Mesendoderm (in vitro differentiated cells): ENCODE measurements at places on chromosomes 7 and 10.

DNA sequence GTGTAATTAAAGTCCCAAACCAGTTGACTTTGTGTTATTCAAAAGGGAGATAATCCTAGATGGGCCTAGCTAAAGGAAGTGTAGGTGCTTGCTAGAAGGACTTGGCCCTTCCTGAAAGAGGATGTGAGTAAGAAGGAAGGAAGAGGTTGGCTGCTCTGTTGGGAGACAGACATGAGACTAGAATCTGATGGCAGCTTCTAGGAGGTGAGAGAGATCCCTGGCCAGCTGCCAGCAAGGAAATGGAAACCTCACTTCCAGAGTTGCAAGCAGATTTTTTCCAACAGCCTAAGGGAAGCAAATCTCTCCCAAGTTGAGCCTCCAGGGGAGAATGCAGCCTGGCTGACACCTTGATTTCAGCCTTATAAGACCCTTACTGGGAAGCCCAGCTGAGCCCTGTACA lies 368.4 kb upstream of the ZMIZ1 start:
- DNase-seq: no peak

GRCh38 chr10:129411772-129412171 lies 55.3 kb upstream of the MGMT start:
- no peak for DNase-seq

- no peak for DNase-seq
Measured at GRCh38 chr7:127870231-127870907, 160.9 kb downstream of the LRRC4 start.

- no peak for DNase-seq
Measured at GRCh38 chr7:83613232-83613631, 35.7 kb downstream of the SEMA3E start.

DNA sequence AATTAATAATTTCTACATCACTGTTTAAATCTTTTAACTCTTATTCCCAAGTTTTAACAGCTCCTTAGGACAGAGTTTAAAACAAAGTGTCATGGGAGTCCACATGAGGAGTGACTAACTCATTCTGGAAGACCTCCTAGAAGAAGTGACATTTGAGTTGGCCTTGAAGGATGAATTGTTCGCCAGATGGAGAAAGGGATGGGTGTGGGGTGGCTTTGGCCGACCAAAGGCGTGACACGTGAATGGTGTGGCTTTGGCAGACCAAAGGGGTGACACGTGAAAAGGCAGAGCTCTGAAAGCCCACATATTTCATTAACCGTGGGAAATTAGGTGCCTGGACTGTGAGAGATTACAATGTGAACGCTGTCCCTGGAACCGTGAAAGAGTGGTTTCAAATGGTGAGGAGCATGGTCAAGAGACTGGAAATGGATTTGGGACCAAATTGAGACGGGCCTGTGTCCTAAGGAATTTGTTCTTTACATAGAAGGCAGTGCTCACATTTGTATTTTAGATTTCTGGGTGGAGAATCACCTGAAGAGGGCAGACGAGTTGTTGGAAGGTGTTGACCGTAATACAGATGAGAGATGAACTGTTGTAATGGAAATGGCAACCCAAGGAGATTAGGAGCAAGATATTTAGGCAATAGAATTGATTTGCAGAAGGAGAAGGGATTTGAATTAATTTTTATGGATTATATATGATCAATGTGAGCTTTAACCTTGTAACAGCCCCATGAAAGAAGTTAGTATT lies 228.1 kb downstream of the BICC1 start:
- no peak for DNase-seq

DNA sequence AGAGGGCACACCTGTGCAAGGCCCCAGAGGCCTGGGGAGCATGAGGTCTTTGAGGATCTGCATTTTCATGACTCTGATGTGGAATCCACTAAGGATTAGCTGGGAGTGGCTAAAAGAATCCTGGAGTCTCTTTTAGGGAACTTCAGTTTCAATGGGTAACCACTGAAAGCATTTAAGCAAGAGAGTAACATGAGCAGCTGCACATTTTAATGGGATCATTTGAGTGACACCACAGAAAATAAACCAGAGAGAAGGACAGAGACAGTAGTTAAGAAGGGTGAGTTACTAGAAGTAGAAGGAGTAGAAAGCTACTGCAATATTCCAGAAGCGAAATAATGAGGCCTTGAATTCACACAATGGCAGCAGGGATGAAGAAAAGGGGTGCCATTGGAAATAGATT lies 5.2 kb downstream of the GOT1 start:
- no peak for DNase-seq

GRCh38 chr10:64283621-64284020 lies 762.4 kb downstream of the REEP3 start:
- DNase-seq: no peak

DNA sequence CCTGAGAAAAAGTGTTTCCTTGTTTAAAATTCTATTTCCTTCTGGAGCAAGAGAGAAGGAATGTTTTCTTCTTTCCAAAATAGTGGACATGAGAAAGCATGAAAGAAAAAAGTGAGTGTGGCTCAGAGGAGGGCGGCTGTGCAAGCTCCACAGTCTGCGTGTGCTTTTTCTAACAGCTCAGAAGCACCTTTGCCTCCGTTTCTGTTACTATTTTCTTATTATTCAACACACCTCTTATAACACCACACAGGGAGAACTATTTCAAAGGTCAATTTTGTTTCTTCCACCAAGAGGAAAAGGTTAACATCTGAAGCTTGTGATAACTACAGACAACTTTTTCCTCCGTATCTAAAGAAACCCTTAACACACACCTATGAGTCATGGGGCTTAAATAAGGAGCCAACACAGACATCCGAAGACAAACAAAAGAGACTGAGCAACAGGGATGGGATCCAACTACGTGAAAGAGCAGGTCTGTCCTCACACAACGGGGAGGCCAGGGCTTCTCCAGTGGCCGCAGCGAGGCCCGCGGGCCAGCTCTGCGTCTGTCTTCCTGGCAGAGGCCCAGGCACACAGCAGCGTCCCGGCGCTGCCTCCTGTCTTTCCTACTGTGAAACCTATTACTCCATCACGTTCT lies 36.2 kb upstream of the NCAPG2 start:
- DNase-seq: no peak

GRCh38 chr7:150947241-150947745 lies 30.8 kb downstream of the KCNH2 start:
- DNase-seq: no peak

DNA sequence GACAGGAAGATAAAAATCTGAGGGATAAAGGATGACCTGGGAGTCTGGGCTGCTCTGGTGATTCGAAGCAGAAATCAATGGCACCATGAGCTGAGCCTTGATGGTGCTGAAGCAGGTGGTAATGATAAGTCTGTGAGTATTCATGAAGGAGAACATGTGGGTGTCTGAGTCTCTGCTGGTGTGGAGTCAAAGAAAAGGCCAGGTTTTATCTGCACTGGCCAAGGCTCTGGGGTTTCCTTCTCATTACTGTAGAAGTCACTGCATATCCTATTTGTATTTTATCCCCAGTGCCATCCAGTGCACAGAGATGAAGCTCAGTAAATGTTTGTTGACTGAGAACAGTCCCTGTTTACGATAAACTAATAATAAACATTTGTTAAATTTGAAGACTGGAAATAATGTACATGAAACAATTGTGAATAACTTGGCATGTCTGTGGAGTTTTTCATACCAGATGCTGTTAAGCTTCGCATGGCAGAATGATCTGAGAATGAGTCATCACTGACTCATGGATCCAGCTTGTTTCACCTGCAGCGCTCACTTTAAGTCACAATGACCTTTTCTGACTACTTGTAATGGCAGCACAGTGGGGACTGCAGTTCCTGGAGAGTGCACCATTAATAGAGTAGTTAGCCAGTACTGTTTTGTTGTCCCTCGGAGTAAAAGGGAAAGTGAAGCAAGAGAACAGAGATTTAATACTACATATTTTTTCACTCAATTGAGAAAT lies 538.5 kb downstream of the HTR7 start:
- DNase-seq: peak; percentile 94

GRCh38 chr7:138049505-138050116 lies 26.6 kb upstream of the AKR1D1 start:
- DNase-seq: no peak

DNA sequence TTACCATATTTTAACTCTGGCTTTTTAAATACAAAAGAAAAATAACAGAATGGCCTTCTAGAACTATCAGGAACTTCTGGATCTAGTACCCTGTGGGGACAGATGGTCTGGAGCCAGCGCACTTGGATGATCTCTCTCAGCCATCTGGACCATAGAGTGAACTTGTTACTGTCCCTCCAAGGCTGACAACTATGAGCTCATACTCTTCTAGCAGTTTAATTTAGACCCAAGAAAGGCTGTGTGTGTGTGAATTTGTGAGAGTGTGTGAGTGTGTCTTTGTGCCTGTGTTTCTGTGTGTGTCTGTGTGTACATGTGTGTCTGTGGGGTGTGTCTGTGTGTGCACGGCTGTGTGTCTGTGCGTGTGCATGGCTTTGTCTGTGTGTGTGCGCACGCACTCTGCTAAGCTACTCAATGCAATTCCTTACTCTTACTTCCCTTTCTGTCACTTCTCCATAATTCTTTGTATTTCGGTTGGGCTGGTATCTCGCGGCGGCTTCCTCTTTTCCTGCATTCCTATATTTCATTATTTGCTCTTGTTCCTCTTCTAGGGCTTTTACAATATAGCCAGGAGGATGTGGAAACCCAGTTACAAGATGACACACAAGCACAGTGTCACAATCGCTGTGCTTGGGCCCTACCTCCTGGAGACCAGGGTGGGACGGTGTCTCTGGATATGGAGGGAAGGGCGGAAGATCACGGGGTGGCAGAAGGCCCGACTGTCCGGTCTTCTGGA lies 51.9 kb downstream of the IKZF1 start:
- no peak for DNase-seq

DNA sequence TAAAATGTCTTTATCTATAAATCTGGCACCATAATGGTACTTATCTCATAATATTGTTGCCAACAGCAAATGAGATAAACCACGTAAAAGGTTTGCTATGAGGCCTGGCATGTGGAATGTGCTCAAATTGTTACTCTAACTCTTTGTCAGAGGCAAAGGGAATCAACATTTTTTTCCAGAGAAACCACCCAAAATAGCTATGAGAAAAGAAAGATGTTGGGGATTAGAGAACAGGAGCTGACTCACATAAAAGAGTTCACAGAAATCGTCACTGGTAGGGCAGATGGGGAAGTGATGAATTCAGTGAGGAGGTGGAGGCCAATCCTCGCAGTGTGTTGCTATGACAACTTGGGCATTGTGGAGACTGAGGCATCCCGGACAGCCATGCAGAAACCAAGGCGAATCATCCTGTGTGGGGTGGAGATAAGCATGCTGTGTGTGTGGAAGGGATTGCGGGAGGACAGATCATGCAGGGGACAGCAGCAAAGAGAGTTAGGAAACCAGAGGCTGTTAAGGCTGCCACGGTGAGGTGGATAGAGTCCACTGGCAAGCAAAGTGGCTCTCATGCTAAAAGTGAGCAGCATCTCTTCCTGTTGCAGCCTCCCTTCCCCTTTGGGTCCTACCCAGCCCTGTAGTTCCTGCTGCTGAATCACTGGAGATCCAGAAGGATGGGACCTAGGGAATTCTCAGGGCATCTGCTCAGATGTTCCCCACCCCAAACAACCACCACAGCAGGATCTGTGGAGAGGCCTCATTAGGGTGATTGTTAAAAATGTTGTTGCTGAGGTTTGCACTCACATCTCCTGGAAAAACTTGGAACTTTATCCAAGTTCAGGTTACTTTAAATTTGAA lies 103.9 kb downstream of the CUBN start:
- peak; percentile 64 for DNase-seq

DNA sequence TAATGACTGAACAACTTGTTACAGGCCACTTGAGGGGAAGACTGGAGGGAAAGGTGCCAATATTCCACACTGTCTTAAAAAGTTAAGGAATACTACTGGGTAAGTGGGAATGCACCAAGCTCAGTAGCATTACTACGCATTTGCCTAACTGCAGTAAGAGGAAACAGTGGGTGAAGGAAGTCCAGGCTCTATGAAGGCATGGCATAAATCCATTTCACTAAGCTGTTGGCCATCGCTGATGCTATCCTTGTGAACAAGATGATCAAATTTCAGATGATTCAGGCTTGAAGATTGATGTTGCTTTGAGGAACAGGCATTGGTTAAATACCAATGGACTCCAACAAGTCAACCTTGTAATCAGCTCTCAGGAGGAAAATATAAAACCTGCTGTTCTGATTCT lies 44.2 kb upstream of the TES start:
- no peak for DNase-seq

- DNase-seq: peak; percentile 50
Measured at GRCh38 chr7:71486856-71487628, 355.1 kb downstream of the GALNT17 start.

DNA sequence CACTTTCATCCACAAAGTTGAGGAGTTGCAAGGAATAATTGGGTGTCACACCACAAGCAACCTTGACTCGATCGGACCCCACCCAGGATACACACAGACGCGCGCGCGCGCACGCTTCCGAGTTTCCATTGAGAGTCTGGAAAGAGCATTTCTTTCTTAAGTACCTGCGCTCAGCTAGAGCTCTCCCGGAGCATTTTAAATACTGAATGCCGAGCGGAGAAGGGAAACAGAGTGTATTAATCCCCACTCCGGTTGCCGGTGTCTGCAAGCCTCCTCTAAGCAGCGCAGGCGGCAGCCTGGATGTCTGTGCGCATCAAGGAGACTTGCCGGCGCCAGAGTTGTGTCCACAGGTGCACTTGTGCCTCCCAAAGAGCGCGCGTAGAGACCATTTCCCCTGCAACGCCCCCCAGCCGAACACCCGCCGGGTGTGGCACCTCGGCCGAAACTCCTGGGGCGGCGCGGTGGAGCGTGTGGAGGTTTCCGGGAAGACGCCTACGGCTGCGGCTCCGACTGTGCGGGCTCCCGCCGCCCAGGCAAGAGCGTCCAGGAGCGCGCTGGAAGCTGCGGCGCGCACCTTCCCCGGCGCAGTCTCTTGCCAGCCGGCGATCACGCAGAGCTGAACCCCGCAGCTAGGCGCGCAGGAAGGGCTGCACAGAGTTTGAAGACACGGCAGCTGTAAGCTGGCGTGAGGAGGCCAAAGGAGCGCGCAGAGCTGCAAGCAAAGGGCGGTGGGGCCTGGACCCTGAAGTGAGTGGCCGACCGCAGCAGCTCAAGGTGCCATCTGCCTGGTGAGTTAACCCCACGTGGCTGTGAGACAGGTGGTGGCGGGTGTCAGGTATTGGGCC lies 1.1 kb upstream of the FEZF1 start:
- DNase-seq: peak; percentile 70

DNA sequence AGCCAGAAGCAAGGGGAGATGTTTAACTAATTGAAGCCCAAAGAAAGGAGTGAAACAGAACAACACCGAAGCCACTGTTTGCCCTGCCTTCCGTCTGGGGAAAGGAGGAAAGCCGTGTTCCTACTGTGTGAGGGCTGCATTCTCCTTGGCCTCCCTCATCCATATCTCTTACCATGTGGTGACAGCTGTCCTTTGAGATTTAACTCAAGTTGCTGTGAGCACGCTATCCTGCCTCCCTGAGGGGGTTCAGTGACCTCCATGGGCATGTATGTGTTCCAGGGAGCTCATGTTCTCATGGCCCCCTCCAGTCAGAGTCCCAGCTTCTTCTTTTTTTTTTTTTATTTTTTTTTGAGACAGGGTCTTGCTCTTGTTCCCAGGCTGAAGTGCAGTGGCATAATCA lies 26.2 kb upstream of the CRHR2 start:
- no peak for DNase-seq
